ENCODE measurements at places on chromosomes 7 and 10.

GRCh38 chr7:50718311-50718710, 64.4 kb downstream of the GRB10 start:
- no peak for DNase-seq

GRCh38 chr10:43963379-43963778, 314.7 kb upstream of the ZNF32 start:
- no peak for DNase-seq

DNA sequence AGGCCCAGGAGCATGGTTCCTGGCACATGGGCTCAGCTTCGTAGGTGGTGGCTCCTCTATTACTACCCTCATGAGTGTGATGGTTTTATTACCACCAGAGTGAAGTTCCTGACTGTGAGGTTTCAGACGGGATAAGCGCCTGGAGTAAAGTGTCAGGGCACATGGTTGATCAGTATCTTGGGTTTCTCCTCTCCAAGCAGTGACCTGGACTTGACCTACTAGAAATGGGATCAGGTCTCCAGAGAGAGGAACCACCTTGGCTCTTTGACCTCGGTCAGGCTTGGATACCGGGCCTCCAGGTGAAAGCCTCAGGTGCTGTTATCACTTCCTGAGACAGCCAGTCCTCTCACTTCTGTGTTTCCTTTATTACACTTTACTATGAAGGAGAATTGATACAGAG, 67.7 kb downstream of the GRK5 start:
- DNase-seq: no peak

- DNase-seq: peak; percentile 49
Observed at GRCh38 chr10:31133792-31134310, 102.2 kb upstream of the ZNF438 start.

DNA sequence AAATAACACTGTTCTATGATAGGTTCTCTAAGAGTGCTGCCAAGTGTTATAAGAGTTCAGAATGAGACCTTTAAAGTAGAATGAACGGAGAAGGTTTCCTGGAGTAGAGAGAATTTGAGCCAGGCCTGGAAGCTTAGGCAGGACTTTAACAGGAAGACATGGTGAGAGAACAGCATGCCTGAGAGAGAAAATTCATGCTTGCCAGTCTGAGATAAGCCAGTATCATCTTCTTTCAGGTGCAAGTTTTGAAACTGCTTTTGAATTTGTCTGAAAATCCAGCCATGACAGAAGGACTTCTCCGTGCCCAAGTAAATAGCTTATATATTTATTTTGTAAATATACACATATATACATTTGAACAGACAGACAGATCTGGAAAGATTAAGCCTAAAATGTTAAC, 22.1 kb downstream of the ARMC10 start:
- DNase-seq: no peak

- peak; percentile 23 for DNase-seq
Observed at GRCh38 chr7:34675749-34676374, 17.8 kb downstream of the NPSR1 start.

GRCh38 chr7:44930921-44931320, 45.6 kb upstream of the PURB start:
- no peak for DNase-seq

GRCh38 chr7:107969856-107970255, 33.1 kb downstream of the LAMB1 start:
- no peak for DNase-seq

GRCh38 chr10:99551616-99552015, 18.9 kb downstream of the NKX2-3 start:
- no peak for DNase-seq

GRCh38 chr7:20064974-20065862, 152.0 kb downstream of the MACC1 start:
- DNase-seq: no peak

DNA sequence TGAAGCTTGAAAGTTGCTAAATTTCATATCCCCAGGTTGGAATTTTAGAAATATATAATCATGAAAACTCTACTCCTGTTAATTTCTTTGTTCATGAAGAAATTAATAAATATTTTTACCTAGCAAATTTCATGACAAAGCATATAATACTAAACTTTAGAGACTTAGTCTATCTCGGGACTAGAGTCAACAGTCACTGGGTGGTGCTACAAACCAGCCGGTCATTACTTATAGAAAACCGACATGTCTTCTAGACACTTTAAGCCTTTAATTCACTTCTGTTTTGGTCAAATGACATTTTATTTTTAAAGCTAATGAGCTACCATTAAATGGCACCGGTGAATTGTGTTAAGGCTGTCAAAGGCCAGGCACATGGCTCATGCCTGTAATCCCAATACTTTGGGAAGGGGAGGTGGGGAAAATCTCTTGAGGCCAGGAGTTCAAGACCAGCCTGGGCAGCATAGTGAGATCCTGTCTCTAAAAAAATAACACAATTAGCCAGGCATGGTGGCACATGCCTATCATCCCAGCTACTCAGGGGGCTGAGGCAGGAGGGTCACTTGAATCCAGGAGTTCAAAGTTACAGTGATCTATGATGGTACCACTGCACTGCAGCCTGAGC, 270.1 kb downstream of the CACNA2D1 start:
- no peak for DNase-seq

- no peak for DNase-seq
Observed at GRCh38 chr7:90788052-90788451, 191.9 kb downstream of the CDK14 start.

- no peak for DNase-seq
Observed at GRCh38 chr10:46291817-46292572, 5.2 kb downstream of the ANTXRL start.

DNA sequence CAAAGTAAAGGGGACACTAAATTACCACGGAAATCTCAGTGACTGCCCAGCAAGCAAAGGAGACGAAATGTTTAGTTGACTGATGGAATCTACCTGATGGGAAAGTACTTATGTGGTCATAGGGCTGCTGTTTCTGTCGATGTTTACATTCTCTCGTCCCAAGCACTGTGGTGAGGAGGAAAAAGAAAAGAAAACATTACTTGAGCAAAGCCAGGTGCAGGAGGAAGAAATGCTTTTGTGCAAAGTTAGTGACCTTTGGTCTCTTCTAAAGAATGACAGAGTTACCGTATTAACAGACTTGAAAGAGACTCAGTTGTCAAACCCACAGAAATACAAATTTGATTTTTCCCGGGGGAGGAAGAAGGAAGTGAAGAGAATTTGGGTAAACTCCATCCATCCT, 43.3 kb upstream of the FMC1 start:
- no peak for DNase-seq

DNA sequence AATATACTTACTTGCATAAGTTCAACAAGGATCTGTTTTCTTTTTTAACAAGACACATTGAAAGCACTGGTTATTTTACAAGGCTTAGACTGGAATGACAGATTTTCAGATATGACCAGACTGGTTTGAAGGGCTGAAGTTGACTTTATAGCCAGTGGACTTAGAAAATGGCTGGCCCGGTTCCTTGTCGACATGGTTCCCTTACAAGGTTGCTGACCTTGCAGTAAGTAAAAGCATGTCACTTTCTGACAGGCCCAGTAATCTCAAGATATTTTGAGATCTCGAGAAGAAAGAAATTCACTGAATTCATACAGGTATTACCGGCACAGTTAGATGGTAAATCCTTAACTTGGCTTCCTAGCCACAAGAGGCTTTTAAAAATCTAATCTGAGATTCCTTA, 136.5 kb downstream of the COBL start:
- no peak for DNase-seq

DNA sequence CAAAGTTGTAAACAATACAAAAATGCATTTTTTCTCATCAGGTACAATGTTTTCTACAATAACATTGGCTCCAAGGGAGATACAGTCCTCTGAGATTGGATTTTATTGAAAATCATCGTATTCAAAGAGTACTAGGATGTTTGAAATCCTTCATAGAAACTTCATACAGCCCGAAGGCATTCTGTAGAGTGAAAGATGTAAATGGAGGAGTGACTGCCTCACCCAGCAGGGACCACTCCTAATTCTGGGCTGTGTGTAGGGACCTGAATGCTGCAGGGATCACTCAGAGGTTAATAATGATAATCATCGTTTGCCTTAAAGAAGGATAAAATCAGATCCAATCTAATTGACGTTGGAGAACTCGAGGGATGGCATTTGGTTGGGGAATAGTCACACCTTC, 198.6 kb downstream of the HECW1 start:
- no peak for DNase-seq

DNA sequence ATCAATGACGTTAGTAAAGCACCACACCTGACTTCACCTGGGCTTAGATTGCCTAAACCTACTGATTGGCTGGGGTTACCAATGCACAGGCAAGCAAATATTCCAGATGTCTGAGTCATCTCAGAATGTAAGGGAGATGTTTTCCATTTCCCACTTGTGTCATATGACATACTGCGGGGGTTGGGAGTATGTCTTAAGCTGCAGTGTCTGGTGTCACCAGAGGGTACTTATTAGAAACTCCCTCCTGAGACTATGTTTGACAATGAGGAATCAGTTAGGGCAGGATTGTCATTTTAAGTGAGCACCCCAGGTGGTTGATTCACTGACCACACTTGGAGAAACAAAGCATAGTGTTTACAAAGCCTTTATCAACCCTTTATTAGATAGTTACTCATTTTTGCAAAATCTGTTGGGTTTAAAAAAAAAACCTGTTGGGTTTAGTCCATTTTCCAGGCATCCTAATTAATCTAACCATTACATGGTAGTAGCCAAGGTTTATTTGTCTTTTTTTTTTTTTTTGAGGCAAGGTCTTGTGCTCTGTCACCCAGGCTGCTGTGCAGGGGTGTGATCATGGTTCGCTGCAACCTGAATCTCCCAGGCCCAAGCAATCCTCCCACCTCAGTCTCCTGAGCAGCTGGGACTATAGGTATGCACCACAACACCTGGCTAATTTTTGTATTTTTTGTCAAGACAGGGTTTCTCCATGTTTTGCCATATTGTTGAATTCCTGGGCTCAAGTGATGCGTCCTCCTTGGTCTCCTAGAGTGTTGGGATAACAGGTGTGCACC, 72.5 kb downstream of the CDK6 start:
- peak; percentile 64 for DNase-seq

DNA sequence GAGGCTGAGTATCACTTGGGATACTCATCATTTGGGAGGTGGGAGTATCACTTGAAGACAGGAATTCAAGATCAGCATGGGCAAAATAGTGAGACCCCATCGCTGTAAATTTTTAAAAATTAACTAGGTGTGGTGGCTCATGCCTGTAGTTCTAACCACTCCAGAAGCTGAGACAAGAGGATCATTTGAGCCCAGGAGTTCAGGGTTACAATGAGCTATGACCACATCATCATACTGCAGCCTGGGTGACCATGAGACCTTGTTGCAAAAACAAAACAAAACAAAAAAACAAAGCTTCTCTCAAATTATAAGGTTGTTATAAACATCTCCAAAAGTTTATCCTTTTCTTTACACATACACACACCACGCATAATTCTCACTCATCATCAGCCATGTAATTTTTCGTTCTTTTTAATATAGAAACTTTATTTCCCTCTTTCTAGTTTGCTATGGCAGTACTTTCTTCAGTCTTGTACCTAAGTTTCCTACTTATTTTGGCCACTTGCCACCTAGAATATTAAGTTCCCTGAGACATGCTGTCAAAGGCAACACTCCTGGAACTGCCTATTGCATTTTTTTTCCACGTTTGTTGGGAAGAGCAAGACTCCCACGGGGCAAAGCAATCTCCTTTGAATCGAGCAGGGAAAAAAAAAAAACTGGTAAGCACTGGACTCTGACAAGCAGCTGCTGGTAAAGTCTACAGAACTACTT, 37.1 kb downstream of the SKIDA1 start:
- no peak for DNase-seq

DNA sequence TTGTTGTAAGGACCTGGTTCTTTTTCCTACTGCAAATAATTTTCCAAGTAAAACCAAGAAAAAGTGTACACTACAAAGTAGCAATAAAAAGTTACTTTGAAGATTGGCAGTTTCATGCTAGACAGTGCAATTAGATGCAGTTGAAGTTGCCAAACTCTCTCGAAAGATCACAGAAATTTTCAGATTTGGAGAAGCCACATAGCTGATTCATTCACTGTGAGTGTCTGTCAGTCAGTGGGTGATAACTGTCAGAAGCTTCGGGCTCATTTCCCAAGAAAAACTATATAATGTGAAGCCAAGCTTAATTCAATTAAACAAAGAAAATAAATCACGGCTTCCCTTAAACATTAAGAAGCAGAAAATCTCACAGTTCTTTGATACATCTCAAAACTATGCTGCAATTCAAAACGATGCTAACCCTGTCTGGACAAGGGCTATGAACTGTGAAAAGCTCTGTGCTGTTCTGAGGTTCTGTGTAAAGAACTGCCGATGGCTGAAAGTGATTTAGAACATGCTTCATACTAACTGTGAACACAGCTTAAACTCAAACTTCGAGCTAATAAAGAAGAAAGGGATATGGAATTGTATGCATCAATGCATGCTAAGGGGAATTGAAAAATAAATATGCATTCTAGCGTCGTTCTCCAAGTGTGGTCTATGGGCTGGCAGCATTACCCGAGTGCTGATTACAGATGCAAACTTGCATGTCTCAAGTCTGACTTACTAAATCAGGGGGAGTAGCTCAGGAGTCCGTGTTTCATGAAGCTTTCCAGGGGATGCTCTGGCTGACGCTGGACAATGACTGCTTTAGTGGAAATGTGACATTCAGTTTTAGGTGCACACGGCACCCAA, 557.4 kb downstream of the CALN1 start:
- DNase-seq: no peak

DNA sequence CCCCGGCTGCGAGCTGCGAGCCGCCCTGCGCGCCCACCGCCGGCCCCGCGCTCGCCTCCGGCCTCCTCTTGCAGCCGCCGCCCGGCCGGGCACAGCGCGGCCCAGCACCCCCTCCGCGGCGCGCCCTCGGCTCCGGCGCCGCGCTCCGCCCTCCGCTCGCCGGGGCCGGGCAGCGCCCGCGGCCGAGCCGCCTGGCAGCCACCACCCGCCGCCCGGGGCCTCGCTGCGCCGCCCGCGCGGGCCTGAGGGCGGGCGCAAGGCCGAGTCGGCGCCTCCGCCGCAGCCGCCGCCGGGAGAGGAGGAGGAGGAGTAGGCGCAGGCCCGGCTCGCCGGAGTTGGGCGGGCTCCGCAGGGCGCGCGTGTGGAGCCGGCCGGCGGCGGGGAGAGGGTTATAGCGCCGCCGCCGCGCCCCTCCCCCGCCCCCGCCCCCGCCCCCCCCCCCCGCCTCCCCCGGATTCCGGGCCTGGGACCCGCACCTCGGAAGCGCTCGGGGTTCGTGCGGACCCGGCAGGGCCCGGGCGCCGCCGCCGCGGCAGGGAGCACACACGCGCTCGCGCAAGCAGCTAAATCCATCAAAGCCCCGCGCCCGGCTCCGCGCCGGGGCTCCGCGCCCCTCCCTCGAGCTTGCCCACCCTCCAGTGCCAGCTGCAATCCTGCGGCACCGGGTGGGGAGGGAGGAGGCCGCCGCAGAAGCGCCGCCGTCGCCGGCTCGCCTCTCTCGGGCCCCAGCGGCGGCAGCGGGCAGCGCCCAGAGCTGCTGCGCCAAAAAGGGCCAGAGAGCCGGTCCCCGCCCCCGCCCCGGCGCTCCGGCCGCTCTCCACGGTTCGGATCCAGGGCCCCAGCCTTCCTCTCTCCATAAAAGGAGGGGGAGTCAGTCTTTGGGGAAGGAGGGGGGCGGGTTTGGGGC, at the start of gene PDGFA:
PDGFA (minus strand) TSS at position 363 of the 907 bp plus-strand sequence. CDS start 845 bp downstream, outside the sequence.
- DNase-seq: no peak

GRCh38 chr10:35226507-35226906, 99.9 kb downstream of the CREM start:
- DNase-seq: no peak
